ENCODE measurements at places on chromosomes 7 and 10.

DNA sequence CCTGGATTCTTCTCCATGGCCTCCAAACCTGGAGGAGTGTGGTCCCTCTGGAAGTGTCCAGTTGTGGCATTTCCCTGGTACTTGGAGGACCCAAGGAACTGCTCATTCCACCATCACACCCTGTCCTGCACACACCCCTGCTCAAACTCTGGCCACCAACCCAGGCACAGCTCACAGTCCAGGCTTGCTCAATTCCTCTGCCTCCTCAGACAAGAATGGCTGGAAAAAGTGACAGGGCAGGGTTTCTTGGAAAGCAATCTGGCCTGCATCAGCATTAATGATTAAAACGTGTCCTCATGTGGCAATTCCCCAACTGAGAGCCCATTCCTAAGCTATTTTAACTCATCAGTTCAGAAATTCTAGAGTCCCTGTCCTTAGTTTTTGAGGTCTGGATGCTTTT, 17.2 kb upstream of the TPST1 start:
- no peak for DNase-seq

- DNase-seq = no peak
Observed at GRCh38 chr10:73581918-73582317, 9.2 kb downstream of the USP54 start.

- DNase-seq = no peak
Observed at GRCh38 chr10:78866731-78867554, 201.8 kb upstream of the ZMIZ1 start.

- DNase-seq = no peak
Observed at GRCh38 chr10:99661377-99661763, 2.1 kb downstream of the ENTPD7 start.

DNA sequence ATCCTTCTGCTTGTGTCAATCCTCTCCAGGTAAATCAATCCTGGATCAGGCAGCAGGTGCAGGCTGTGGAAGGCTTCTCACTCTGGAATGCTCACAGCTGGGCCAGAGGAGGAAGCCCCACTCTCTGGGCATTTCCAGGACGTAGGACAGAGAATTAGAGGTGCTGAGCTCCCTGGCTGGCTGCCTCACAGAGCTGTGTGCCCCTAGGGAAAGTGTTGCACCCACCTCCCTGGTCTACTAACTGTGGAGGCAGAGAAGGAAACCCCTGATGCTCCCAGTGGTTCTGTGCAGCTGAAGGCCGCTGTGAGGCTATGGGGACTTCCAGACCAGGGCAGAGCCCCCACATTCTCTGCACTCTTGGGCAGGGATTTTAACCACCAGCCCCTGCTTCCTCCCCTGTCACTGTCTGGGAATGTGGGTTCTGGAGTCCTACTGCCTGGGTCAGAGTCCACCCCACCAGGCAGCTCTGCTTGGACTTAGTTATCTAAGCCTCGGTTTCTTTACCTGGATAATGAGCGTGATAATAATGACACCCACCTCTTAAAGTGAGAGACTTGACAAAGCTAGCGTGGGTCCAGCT, 73.5 kb upstream of the EEPD1 start:
- no peak for DNase-seq

GRCh38 chr7:153017223-153017622, 257.7 kb downstream of the ACTR3B start:
- DNase-seq = no peak

DNA sequence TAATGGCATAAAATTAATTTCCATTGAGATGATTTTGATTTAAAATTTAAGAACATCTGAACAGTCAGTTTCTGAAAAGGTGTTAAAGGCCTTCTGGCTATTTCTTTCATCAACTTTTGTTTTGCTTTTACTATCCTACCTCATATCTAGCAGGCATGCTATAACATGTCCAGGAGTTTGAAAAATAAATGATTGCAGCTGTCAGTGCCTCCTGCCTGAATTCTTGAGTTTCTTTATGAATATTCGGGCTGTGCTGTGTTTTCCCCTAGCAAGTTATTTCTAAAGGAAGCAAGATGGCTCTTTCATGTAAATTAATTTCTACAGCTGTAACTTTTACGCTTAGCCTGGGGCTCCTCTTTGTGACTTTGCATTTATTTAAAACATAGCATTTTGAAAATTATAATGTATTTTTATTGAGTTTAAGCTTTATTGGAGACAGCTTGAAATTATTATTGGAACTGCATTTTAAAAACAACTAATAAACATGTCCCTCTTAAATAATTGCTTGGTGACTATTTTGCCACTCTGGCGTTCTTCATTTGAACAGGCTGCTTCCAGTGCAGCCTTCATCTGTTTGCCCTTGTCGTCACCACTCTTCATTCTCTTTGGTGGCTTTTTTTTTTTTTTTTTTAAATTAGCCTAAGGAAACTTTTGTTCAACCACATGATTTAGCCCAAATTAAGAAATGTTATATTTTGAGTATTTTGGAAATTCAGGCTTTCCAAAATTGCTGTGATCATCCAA, 1083.4 kb upstream of the LRRN3 start:
- no peak for DNase-seq

DNA sequence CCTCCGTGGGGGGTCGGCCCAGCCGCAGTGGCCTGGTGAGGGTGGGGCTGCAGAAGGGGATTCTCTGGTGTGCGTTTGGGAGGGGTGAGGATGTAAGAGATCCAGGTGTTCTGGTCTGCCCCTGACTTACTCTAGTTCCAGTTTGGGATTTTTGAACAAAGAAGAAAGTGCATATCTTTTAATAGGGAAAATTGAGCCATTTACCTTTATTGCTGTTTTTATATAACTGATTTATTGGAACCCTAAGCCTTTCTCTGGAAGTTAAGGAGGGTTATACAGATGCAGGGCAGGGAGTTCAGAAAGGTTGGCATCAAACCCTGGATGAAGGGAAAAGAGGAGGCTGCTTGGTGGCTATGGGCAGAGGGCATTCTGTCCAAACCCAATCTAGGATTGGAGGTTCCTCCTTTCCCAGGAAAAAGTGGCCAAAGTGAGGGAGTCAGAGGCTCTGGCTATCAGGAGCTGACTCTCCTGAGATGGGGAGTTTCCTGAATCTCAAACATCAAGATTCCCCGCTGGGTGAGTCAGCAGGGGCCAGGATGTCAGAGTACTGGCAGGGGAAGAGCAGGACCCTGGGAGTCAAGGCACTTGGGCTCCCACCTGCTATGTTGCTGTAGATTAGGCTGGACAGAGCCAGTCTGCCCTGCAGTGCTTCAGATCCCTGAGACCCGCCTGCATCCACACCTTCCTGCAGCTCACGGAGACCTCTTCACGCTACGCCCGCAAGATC, 67.5 kb downstream of the CLIP2 start:
- no peak for DNase-seq

DNA sequence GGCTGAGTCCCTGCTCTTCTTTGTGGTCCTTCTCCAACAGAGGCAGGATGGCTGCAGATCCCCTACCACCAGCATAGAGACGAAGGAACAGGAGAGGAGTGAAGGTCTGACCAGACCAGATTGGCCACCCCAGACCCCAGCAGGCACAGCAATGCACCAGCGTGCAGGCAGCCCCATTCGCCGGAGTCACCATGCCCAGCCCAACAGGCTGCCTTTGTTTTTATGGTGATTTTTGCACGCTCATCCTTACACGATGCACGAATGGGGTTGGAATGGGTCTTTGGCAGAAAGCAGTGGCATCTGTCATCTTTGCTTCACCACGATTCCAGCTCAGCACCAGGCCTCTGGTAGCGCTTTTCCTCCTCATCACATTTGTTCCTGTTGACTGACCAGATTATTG, 427.6 kb downstream of the INHBA start:
- DNase-seq = no peak

- DNase-seq = no peak
Observed at GRCh38 chr7:17725821-17726220, 214.5 kb downstream of the SNX13 start.

GRCh38 chr10:44478876-44479705, 94.2 kb upstream of the CXCL12 start:
- DNase-seq = no peak

DNA sequence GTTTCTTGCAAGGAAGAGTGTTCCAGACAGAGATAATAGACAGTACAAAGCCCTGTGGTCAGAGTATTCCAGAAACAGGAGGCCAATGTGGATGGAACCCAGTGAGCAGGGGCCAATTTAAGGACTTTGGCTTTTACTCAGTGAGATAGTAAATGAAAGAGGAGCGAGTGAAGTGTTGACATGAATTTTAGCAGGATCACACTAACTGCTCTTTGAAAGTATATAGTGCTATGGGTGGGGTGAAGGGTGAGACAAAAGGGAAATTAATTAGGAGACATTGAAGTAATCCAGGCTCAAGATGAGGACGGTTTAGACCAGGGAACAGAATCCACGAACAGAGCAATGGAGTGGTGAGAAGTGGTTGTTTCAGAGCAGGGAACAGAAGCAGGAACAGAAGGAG, 62.2 kb upstream of the TES start:
- no peak for DNase-seq

- DNase-seq = no peak
Observed at GRCh38 chr10:106348933-106349332, 815.6 kb downstream of the SORCS1 start.

DNA sequence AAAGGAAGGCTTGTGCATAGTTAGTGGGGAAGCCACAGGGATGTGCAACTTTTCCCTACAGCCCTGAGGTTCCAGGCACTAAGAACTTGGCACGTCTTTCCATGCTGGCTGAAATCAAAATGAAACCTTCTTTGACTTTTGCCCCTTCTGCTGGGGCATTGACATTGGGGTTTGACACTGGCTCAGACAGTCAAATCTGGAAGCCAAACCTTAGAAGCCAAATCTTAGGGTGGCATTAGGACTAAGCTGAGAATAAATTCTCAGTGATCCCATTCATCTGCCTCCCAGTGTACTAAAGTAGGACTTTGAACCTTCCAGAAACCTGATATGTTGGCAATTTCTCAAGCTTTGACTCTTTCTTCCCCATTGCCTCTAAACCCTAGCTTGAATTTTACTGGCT, 31.3 kb upstream of the INSYN2A start:
- DNase-seq = no peak

- no peak for DNase-seq
Observed at GRCh38 chr10:132984801-132985545, 42.6 kb upstream of the CFAP46 start.

GRCh38 chr10:28155726-28156125, 147.1 kb downstream of the MPP7 start:
- no peak for DNase-seq

DNA sequence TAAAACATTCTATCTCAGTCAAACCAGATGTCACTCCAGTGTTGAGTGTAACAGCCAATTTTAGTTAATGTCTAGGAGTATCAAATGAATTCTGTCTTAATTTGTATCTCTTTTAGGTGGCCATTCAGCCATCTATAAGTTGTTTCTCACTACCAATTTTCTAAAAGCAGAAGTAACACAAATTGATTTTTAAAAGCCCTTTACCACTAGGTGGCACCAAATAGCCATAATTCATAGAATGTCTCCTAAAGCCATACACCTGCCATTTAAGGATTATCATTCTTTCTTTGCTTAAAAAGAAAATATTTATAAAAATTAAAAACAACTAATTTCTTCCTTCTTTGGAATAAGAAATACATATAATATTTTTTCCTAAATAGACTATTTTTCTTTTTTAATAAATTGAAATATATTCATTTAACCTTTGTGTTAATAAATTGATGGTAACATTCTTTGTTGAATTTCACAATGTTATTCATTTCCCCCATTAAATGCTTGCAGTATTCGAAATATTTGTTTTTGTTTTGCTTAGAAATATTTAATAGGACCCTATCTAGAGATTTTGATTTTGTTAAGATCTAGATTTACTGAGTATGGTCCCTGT, 107.8 kb upstream of the PPP1R3A start:
- no peak for DNase-seq

DNA sequence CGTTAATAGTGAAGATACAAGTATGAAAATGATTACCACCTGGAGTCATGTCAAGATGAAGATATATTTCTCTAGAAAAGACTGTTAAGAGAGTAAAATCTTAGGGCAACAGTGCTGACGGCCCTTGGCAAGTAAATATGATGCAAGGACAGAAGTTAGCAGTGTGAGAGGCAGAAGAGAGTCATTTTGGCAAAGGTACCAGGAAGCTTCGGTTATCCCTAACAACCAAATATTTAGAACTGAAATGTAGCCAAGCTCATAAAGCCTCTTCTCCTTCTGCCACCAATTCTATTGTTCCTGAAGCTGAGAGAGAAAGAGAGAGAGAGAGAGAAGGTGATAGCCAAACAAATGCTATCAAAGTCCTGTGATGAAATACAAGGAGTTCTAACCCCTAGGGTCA, 109.6 kb downstream of the MACC1 start:
- no peak for DNase-seq

- DNase-seq = no peak
Observed at GRCh38 chr10:79246209-79246581, 101.1 kb upstream of the PPIF start.

- DNase-seq = no peak
Observed at GRCh38 chr10:49585387-49585786, 24.7 kb upstream of the SLC18A3 start.

GRCh38 chr7:16205466-16205865, 215.9 kb downstream of the CRPPA start:
- DNase-seq = no peak

- DNase-seq = no peak
Observed at GRCh38 chr10:96390460-96390864, 31.7 kb upstream of the OPALIN start.
